D721Med (cell line): ENCODE measurements at places on chromosomes 13 and 19.

DNA sequence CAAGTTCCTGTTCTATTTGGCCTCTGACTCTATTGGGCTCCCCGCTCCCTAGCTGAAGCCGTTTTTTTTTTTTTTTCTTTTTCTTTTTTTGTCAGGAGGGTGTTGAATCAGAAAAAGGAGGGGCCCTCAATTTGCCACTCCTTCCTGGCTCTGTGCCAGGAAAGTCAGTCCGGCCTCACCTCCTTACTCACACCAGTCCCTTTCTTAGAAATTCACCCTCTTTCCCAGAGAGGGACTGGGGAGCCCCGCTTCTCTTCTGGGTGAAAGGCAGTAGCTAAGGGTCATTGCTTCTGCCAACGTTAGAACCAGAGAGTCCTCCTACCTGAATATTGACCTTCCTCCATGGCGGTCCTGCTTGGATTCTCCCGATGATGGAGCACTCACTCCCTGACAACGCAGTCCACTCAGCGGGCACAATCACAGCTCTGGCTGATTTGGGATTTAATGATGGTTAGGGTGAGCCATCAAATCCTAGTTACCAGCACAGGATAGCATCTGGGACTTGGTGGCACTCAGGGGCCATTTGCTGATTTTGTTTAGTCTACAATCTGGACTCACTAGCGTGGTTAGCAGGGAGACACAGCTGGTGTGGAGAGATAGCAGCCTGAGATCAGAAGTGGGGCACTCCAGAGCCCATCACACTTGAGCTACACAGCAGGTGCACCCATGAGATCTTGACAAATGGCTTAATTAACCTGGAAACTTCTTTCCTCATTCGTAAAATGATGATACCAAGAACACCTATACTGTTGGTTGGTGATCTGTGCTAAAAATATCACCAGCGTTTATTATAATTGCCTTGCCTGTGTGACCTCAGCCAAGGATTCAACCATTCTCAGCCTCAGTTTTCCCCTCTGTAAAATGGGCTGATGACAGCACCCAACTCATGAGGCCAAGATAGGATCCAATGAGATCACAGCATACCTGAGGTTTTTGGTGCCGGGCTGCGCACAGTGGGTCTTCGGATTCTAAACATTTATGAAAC lies 2.2 kb downstream of the FCER2 start:
- no peak for DNase-seq

DNA sequence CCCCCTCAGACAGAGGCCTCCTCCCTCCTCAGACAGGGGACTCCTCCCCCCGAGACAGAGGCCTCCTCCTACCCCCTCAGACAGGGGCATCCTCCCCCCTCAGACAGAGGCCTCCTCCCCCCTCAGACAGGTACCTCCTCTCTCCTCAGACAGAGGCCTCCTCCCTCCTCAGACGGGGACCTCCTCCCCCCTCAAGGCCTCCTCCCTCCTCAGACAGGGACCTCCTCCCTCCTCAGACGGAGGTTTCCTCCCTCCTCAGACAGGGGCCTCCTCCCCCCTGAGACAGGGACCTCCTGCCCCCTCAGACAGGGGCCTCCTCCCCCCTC lies 13.9 kb downstream of the C3 start:
- DNase-seq, result no peak

DNA sequence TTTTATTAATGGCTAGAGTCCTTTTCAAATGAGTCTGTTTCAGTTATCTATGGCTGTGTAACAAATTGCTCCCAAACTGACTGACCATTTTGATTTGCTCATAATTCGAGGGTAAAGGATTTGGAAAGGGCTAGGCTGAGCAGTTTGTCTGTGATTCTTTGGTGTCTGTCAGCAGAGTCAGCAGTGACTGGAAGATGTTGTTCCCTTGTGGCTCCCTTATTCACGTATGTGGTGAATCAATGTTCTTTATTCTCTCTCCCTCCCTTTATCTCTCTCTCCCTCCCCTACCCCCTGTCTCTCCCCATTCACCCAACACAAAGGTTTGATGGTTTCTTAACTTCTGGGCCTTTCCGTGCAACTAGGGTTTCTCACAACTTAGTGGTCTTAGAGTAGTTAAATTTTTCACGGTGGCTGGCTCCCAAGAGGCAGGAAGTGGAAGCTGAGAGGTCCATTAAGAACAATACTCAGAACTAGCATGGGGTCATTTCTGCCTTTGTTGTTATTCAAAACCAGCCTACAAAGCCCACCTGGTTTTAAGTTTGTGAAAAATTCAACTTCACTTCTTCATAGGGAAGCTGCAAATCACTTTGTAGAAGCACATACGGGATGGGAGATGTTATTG lies 772.5 kb upstream of the SLITRK1 start:
- no peak for DNase-seq

DNA sequence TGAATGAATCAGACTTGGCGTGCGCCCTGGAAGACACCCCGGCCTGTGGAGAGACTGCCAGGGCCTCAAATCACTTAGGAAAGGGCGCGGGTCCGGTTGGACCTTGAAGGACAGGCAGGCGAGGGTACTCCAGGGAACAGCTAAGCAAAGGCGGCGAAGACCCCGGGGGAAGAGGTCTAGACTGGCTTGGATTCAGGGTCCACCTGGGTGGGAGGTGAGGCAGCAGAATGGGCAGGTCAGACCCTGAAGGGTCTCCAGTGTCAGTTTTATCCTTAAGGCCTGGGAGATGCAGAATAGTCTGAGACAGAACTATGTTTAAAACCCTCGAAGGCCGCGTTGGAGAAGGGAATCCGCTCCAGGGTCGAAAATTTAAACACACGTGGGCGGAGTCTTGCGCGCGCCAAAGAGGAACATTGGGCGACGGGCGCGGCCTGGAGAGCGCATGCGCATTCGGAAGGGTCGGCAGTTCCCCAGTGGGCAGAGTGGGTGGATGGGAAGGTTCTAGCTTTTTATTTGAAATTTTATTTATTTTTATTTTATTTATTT lies 567 bp upstream of the SMG9 start:
- DNase-seq, result no peak

DNA sequence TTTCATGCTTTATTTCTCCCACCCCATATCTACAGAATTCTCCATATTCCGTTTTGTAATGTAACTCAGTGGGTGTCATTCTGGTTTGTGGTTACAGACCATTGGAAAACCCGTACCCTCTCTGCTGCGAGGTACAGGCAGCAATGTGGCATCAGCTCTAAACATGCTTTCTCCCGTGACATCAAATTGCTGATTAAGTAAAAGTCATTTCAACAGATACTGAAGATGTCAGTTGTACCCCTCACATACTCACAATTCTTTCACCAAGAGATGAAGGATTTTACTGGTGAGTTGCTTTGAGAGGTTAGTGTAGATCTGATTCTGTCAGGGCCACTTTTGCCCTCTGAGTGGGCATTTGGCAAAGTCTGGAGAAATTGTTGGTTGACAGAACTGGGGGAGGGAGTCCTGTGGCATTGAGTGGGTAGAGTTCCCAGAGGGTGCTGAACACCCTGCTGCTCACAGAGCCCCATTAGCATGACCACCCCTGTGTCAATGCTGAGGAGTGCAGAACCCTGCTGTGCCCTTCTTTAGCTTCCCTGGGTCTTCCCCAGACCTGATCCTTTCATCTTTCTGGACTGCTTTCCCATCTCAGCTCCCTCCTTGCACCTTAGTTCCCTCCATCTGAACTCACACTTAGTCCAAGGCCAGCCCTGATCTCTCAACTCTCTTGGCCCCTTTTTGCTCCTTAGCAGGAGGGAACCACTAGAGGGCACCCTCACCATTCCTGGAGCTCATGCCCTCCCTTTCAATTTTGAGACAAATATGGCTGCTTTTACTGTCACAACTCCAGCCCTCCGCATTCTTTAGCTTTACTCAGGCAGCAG lies 39.9 kb upstream of the CEACAM8 start:
- no peak for DNase-seq

DNA sequence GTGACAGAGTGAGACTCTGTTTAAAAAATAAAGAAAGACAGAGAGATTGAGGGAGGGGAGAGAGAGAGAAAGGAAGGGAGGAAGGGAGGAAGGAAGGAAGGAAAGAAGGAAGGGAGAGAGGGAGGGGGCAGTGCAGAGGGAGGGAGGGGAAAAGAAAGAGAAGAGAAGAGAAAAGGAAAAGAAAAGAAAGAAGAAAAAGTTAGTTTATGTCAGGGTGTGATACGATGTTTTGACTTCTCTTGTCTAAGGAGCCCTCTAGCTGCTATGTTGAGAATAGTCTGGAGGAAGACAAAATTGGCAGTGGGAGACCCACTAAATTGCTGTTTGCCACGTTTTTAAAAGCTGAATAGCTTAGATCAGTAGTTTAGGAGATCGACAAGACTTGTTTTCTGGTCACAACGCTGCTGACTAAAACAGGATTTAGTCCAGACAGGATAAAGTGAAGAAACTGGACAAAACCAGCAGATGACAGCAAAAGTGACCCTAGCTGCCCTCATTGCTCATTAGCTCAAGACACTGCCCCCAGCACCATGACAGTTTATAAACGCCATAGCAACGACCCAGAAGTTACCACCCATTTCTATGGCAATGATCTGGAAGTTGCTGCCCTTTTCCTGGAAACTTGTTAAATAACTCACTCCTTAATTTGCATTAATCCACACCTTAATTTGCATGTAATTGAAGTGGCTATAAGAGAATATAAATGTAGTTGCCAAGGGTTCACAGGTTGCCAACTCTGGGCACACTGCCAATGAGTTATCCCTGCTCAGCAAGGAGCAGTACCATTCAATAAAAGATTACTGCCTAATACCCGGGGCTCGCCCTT lies 11.1 kb downstream of the TEX101 start:
- no peak for DNase-seq

GRCh38 chr13:28636069-28636468 lies 22.9 kb upstream of the POMP start:
- DNase-seq, result no peak

DNA sequence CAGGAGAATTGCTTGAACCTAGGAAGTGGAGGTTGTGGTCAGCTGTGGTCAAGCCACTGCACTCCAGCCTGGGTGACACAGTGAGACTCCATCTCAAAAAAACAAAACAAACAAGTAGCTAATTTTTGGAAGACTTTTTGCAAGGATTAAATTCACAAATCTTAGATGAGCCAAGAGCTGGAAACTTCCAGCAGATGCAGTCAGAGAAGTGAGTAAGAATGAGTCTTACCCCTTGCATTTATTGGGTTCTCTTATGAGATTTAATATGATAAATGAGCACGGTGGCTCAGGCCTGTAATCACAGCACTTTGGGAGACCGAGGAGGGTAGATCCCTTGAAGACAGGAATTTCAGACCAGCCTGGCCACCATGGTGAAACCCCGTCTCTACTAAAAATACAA lies 44.9 kb upstream of the NBEA start:
- DNase-seq, result no peak

DNA sequence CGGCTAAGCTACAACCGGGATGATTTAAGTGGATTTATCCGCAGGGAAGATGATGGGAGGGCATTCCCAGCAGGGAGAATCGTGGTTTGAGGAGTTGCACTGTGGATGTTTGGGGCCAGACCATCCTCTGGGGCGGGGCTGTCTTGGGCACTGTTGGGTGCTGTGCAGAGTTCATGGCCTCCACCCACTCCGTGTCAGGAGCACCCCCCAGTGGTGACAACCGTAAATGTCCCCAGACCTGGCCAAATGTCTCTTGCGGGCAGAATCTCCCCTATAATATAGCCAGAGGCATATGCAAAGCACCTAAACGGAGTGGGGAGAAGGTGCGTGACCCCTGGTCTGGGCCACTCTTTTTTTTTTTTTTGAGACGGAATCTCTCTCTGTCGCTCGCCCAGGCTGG lies 40.2 kb downstream of the SMIM24 start:
- DNase-seq, result peak; percentile 55

DNA sequence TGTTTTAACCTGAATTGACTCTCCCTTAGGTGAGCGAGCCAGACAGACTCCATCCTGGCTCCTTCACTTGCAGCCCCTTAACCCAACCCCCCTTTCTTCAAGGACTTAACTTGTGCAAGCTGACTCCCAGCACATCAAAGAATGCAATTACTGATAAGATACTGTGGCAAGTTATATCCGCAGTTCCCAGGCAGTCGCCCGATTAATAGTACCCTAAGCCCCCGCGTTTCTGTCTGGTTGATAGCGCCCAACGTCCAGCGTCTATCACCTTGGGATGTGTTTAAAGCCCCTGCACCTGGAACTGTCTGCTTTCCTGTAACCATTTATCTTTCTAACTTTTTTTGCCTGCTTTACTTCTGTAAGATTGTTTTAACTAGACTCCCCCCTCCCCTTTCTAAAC lies 6.2 kb downstream of the HSD17B14 start:
- no peak for DNase-seq

DNA sequence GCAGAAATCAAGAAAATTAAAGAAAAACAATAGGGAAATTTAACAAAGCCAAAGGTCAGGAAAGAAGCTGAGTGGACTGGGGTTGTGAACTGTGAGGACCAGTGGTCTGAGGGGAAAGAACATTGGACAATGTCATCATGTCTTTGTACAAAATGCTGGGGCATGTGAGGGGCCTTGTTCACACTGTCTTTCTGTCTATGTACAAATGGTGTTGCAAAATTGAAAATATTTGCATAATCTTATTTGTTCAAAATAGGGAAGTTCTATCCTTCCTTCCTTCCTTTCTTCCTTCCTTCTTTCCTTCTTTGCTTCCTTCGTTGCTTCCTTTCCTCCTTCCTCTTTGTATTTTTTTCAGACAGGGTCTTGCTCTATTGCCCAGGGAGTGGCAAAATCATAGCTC lies 79.2 kb upstream of the SCEL start:
- DNase-seq, result no peak

DNA sequence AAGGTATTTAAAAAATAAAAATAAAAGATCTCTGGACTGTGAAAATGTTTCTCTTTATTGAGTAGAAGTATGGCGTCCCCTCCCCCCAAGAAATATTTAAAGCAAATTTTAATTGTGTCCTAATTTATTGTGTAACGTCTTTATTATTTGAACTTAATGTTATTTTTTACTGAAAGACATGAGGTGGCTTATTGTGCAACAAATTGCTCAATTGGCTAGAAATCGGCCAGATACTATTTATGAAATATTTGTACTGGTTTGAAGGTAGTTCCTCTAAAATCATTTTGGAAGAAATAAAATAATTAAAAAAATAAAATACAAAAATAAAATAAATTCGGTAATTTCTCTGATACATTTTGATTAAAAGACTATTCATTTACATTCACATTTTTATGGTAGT lies 162.3 kb downstream of the DACH1 start:
- DNase-seq, result no peak

- no peak for DNase-seq
Observed at GRCh38 chr19:41324231-41324702, 14.3 kb downstream of the CCDC97 start.

DNA sequence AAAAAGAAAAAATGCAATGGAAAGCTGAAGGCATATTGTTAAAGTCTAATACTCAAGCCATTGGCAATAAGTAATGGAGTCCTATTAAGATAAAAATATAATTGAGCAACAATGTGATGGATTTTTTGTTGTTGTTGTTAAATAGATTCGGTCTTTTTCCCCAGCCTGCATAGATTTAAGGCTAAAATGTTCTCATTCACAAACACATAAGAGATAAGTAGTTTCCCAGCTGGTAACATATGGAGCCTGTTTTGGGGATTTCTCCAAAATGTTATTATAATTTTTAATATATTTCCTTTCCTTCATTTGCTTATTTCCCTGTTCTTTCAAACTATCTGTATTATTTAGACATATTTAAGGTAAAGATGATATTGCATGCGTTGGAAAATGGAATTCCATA lies 1149.1 kb upstream of the PRR20A start:
- no peak for DNase-seq
